ENCODE measurements at places on chromosomes 6 and 20.

GRCh38 chr20:60634491-60635172 lies 617.4 kb upstream of the CDH4 start:
- no peaks in the 10 kb centered on the region for H3K4me1 ChIP-seq
- no peak overlapping the region for H3K4me3 ChIP-seq
- H3K27ac ChIP-seq = no peak overlapping the region
- no peaks in the 10 kb centered on the region for H3K36me3 ChIP-seq

GRCh38 chr6:27507041-27507956 lies 34.4 kb upstream of the ZNF184 start:
- H3K4me3 ChIP-seq = no peak overlapping the region
- DNase-seq = no peak
- no peak overlapping the region for H3K27ac ChIP-seq
- H3K27me3 ChIP-seq = peaks cover 38% of the 10 kb centered on the region
- peaks cover 34% of the 10 kb centered on the region for H3K4me1 ChIP-seq
- peaks cover 30% of the 10 kb centered on the region for H3K36me3 ChIP-seq

DNA sequence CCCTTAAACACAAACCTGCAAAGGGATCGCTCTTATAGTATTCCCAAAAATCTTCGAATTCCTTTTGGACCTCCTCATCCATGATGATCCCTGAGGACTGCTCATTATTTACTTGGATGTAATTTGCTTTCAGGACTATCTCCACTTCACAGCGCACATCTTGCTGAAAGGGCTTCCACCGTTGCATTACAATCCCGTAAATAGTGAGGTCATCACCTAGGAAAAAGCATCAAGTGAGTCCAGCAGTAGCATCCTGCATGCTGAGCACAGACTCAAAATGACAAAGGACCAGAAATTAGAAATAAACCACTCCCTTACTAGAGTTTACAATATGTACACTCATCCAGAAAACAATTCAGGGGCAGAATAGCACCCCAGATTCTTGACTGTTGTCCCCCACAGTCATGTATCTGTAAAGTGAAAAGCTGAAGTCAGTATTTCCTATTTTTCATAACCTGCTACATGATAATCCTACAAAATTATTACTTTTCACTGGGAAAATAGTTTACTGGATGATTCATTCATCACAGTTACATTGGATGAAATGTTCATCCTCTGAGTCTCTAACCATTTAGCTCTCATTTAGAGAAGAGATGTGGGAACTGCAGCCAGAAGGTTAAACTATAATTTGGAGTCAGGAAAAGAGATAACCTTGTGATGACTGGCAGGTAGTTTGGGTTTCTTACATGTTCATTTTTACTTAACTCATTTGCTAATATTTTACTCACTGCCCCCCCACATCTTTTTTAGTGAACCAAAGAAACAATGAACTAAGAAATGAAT lies 17.2 kb downstream of the MCM9 start:
- H3K36me3 ChIP-seq = peaks cover 33% of the 10 kb centered on the region
- DNase-seq = no peak
- no peak overlapping the region for H3K4me3 ChIP-seq
- peaks cover 10% of the 10 kb centered on the region for H3K4me1 ChIP-seq
- H3K27ac ChIP-seq = no peak overlapping the region

- no peaks in the 10 kb centered on the region for H3K4me1 ChIP-seq
- H3K27me3 ChIP-seq = peaks cover 20% of the 10 kb centered on the region
- no peaks in the 10 kb centered on the region for H3K36me3 ChIP-seq
- H3K27ac ChIP-seq = no peak overlapping the region
- DNase-seq = no peak
- no peak overlapping the region for H3K4me3 ChIP-seq
Measured at GRCh38 chr6:113649880-113650609, 207.1 kb upstream of the MARCKS start.

DNA sequence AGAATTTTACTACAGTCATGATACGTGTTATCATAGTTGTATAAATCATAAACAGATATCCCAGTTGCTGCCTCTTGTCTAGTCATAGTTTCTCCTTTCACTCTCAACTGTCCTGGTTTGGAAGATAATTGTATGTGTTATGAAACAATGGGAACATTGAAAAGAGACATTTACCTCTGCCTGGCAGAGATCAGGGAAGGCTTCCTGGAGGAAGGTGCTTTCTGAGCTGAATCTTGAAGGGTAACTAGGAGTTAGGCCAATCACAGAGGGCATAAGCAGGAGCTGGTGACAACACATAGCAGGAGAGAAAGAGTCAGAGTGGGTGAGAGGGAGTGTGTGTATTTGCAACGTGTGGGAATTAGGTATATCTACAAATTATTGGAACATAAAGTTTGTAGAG lies 5.4 kb downstream of the ASXL1 start:
- DNase-seq = no peak
- H3K27ac ChIP-seq = peak overlapping the region; percentile 90
- H3K27me3 ChIP-seq = no peaks in the 10 kb centered on the region
- H3K4me3 ChIP-seq = peak overlapping the region; percentile 87
- H3K4me1 ChIP-seq = peaks cover 78% of the 10 kb centered on the region

GRCh38 chr6:19465760-19466159 lies 371.4 kb upstream of the ID4 start:
- H3K36me3 ChIP-seq = no peaks in the 10 kb centered on the region
- no peaks in the 10 kb centered on the region for H3K4me1 ChIP-seq
- no peaks in the 10 kb centered on the region for H3K27me3 ChIP-seq
- DNase-seq = no peak
- no peak overlapping the region for H3K4me3 ChIP-seq
- no peak overlapping the region for H3K27ac ChIP-seq

DNA sequence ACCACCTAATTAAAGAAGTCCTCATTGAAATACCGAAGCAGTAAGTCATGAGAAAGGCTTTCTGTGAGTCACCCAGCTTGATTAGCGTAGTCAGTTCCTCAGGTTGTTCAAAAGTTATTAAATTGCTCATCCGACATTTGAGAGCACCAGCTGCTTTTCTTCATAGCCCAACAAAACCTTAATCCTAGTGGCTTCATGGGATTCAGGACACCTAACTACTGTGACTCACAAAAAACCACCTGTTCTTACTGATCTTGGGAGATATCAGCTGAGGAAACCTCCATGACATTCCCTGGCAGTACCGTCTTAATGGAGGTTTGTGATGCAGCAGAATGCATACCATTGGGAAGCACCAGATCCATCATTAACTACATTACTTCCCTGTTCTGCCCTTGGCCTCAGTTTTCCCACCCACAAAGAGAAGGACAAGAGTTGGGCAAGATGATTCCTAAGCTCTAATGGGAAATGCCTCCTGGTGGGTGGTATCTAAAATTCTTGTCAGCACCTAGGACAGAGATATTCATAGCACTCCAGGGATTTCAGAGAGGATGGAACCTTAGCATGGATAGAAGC lies 103.8 kb downstream of the KHDC1L start:
- H3K27me3 ChIP-seq = no peaks in the 10 kb centered on the region
- no peaks in the 10 kb centered on the region for H3K4me1 ChIP-seq
- DNase-seq = no peak

GRCh38 chr6:42742116-42742894 lies 3.6 kb downstream of the TBCC start:
- H3K4me1 ChIP-seq = peaks cover 8% of the 10 kb centered on the region
- H3K36me3 ChIP-seq = peaks cover 26% of the 10 kb centered on the region
- DNase-seq = no peak
- peak overlapping the region; percentile 17 for H3K27ac ChIP-seq
- no peak overlapping the region for H3K4me3 ChIP-seq
